ENCODE measurements at places on chromosomes 2 and 18.

DNA sequence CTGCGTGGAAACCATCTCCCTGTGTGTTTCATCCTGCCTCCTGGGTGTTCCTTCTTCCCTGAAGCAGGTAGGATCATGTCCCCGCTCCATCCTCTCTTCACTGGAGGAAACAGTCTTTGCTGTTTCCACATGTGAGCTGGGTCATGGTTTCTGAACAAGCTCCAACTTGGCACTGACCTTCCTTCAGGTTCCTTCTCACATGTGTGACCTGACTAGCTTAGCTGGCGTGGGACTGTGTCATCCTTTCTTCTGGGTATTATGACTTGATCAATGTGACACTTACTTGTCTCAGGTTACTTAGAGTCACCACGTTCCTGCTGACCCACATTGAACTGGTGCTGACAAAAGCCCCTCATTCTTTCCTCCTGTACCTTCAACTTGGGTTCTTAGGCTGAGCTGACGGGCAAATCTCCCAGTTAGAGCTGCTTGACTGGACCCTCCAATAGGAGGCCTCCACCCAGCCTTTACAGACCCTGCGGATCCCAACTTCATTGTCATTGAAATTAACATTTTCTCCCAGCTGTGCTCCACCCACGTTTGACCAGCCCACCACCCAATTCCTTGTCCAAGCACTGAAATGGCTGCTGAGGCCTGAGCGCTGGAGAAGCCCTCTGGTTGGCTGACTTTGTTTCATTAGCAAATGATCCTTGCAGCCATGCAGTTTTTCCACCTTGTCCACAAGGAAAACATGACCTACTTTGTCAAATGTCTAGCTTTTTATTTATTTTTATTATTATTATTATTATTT is 128.1 kb downstream of the DDX1 start:
- no peak for DNase-seq

DNA sequence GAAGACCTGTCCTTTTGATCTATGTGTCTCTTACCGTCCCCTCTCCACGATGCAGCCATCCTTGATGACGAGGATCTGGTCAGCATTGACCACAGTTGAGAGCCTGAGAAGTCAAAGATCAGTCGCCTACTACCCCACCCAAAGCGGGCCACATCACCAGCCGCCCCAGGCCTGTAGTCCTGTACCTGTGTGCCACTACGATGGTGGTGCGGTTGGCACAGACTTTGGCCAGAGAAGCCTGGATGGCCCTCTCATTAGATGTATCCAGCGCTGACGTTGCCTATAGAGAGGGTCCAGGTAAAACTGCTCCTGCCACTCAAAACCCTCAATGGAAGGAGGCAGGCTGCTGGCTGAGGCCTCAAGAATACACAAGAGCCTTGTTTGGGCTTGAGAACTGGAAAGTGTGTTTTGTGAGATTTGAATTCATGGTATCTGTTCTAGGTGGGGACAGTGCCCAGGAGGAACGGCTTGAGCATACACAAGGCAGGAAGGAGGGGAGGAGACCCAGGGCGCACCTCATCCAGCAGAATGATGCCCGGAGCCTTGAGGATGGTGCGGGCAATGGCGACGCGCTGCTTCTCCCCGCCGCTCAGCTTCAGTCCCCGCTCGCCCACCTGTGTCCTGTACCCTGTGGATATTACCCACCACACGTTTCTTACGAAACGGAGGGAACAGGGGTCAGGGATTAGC is 3.8 kb downstream of the ZFAND2B start:
- DNase-seq, result no peak

GRCh38 chr2:203934711-203935438 is 1.7 kb upstream of the ICOS start:
- DNase-seq, result no peak

- DNase-seq, result no peak
These were observed 25.7 kb downstream of the RPE start for GRCh38 chr2:210028178-210028577.

- no peak for DNase-seq
These were observed 3.0 kb downstream of the DHRS9 start for GRCh38 chr2:169072163-169072925.

DNA sequence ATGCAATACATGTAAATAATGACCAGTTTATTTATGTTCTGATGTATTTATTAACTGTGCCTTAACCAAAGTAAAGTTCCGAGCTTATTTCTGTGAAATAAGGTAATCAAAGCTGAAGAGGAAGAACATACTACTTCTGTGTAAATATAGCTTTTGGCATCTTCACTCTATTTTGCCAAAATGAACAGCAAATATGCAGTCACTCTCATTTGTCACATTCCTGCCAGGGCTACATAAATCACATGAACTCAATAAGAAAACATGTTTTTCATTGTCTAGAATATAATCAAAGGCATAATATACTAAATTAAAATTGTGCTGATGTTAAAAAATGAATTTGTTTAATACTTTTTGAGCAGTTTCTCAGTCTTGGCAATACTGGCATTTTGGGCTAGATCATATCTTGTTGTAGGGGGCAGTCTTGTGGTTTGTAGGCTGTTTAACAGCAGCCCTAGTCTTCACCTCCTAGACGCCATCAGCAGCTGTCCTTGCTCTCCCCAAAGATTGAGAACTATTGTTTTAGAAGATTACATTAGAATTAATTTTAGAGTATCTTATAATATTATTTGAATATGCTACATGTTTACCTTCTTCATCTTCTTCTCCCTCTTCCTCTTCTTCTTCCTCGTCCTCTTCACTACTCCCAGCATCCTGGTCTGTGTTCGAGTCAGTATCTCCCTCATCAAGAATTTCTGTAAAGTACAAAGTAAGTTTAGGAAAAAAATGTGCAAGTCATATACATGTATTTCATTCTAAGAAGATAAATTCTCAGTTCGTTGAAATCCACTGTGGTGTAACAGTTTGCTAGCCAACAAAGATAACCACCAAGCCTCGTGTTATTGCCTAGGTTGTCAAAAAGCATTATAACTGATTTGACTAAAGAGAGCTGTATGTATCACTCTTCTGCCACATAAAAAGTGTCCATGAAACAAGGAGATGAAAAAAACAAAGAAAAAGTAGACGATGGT is 41.5 kb downstream of the CWC22 start:
- no peak for DNase-seq

DNA sequence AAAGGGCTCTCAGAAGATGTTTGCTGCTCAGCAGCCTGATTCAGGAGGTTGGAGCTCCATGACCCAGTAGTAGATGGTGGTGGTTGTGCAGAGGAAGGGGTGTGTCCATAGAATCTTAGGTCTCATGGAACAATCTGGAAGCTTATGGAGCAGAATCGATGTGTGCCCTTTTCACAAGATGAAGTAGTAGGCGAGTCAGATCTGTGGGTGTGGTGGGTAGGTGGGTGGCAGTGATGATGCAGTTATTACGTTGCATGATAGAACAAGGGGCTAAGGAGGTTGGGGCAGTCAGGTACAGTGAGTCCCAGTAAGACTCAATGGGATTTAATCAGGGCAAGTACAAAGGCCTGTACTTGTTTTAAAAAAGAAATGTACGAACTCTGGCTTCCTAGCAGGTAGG is 9.1 kb downstream of the TET3 start:
- DNase-seq, result no peak

DNA sequence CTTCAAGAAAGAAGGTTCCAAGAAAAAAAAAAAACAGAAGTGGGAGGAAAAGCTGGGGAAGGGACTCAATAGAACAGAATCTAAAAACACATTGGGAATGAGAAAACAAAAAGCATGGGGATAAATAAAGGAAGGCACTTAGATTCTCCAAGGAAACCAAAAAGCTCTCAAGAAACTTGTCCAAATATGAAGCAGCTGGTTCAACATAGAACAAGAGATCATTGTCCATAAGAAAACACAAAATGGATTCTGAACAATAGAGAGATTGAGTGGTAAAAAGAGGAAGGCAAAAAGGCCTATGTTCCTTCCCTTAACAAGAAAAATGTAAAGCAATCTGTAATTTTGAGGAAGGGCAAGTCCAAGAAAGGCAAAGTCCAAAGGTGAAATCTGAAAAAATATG is 32.9 kb upstream of the ALK start:
- no peak for DNase-seq
